CD4-positive, alpha-beta T cell treated with Interferon alpha-2 for 1 hour (primary cell): ENCODE measurements at places on chromosomes 3 and 15.

DNA sequence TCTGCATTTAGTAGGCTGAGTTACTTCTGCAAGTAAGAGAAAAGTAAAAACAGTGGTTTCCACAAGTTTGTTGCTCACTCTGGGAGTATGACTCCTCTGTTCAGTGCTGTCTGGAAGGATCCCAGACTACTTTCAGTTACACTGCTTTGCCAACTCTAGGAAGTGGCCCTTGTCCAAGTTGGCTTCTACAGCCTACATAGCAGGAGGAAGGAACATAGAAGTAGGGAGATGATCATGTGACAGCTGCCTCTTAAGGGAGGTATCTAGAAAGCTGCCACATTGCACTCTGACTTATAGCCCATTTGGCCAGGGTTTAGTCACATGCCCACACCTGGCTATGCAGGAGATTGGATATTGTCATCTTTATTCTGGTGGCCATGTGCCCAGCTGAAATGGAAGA, 298.1 kb downstream of the NSUN3 start:
- DNase-seq = no peak

DNA sequence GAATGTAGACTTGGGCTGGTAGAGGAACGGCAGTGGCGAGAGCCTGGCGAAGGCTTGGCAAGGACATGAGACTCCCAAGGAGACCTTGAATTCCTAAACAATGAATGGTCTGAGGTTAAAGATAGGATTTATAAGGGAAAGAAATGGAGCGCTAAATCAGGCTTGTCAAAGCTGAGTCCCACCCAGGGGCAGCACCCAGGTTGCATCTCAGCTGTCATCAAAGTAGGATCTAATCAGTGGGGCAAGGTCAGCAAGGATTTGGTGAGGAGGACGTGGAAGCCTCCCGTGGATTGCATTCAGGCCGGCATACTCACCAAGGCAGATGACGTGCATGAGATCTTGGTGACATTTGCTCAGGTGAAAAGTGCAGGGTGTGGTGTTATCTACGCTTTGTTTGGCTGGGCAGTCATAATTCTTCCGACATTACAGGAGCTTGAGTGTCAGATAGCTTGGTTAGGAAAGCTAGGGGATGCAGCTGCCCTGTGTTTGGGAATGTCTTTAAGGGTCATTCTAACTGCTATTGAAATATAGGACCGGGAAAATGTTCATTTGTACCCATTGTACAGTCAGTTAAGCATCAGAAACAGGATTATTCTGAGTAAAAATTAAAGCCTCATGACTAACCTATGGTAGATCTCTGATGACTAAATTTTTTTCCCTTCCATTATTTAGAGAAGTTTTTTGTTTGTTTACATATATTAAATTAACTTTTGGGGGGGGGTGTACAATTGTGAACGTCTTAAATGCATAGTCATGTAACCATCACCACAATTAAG, 99.4 kb upstream of the TSC22D2 start:
- no peak for DNase-seq

DNA sequence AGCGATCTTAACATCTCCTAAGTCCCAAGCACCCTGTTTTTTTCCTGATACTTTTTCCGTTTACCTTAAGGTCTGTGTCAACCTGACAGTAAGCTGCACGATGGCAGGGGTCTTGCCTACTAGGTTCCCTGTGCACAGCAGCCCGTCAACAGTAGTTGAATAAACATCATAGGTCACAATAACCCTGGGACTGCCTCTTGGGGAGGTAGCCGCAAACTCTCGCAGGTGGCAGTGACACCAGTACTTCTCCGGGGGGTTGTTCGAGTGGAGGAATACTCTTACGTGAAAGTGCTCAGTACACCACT, 365 bp upstream of the PDCD6IP start:
- DNase-seq = no peak

- no peak for DNase-seq
Observed at GRCh38 chr3:155618543-155618942, 126.3 kb downstream of the PLCH1 start.

DNA sequence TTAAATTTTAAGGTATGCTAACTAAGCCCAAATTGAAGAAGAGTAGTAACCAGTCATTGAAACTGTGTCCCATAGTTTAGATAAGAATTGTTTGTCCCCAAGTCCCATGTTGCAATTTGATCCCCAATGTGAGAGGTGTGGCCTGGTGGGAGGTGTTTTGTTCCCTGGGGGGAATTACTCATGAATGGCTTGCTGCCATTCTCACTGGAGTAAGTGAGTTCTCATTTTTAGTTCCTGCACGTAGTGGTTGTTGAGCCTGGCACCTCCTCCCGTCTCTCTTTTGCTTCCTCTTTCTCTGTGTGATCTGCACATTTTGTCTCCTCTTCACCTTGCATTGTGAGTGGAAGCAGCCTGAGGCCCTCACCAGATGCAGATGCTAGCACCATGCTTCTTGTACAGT, 1271.0 kb downstream of the NSUN3 start:
- no peak for DNase-seq

GRCh38 chr15:94119923-94120775, 111.2 kb upstream of the MCTP2 start:
- peak; percentile 72 for DNase-seq

DNA sequence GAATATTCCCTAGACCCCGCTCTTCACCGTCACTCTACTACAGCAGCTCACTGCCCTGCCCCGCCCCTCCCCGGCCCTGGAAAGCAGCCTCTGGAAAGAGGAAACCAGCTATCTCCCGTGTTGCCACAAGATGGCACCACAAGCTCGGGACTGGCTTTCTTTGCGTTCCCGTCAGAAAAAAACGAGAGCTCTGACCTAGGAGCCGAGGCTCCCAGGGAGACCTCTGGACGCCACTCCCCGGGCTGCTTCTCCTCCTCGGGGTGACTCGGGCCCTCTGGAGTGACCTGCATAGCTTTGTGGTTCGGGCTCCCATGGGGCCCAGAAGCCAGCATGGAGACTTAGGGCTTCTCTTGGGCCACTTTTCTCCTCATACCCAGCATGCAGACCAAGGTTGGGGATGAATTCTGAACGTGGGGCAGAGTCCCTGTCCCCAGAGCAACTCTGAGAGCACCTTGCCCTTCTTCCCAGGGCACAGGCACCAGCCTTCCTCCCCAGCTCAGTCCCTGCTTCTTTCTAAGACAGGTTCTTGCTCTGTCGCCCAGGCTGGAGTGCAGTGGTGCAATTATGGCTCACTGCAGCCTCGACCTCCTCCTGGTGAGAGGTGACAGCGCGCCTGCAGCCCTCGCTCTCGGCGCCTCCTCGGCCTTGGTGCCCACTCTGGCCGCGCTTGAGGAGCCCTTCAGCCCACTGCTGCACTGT, 19.0 kb downstream of the STOML1 start:
- DNase-seq = peak; percentile 78

GRCh38 chr3:188416041-188416440, 262.1 kb downstream of the LPP start:
- no peak for DNase-seq

DNA sequence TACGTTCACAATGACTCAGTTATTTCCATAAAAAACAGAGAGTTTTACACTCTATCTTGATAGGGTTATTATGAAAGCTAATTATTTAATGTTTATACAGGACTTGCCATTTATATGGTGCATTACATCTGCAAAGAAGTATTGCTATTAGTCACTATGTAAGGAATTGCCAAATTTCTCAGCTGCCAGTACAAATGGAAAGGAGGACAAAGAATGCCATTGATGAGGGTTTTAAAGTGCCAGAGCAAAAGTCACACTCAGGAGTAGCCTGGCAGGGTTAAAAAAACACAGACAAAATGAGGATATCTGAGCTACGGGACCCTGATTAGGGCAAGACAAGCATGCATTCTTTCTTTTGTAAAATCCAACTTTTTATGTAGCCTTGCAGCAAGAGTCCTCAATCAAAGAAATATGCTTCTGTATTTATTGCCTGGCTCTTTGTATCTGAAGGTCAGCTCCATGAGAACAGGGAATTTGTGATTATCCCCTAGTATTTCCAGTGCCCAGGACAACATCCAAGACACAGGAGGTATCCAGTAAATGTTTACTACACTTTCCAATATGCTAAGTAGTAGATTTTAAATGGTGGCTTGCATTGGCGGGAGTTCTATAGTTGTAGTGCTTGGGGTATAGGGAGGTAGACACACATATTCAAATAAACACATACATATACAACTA, 1013.6 kb downstream of the ROBO1 start:
- no peak for DNase-seq

DNA sequence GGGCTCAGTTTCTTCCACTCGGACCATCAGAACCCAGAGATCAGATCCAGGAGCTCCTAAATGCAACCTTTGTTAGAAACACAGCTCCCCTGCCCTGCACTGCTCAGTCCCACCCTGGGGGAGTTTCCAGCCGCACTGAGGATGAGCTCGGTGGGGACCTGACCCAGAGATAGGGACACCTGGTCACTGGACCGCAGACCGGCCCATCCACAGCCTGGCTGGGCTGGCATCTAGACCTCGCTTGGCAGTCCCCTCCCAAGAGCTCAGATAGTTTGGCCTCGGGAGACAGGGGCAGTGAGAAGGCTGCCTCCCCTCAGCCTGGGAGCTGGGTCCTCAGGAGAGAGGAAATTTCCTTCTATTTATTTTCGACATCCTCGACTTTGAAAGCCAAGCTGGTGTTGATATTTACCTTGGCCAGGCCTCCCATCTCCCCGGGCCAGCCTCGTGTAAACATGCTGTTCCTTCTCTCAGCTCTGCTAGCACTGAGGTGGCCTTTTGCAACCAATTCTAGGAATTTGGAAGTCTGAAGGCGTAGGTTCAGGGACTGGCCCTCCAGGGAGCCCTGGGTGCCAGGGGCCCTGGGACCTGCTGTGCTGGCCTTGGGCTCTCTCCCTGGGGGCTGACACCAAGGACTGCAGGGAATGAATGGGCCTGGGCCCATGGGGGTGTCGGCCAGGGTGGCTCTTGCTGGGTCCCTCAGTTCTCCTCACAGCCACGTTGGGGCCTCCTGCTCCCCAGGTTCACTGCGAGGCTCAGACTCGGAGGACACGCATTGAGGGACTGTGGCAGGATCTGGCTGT, 90.1 kb downstream of the VGLL4 start:
- DNase-seq = no peak

GRCh38 chr3:109137761-109138160, 1.2 kb downstream of the C3orf85 start:
- DNase-seq = no peak

DNA sequence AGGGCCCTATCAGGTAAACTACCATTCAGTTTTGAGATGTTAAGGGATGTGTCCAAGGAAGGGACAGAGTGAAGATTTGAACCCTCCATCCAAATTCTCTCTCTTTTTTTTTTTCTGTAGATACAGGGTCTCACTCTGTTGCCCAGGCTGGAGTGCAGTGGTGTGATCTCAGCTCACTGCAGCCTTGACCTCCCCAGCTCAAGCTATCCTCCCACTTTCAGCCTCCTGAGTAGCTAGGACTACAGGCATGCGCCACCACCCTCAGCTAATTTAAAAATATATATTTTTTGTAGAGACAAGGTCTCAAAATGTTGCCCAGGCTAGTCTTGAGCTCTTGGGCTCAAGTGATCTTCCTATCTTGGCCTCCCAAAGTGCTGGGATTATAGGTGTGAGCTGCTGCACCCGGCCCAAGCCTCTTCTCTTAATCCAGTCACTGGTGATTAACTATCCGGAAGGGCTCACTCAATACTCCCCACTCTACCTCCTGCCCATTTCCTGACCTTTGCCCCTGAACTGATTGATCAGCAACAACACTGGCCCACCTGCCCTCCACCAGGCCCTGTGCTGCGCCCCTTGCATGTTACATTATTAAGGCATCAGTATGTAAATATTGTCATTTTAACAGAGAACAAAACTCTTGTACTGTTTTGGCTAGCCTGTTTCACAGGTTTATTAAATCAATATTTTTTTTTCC, 164.7 kb downstream of the CTNNB1 start:
- DNase-seq = no peak

DNA sequence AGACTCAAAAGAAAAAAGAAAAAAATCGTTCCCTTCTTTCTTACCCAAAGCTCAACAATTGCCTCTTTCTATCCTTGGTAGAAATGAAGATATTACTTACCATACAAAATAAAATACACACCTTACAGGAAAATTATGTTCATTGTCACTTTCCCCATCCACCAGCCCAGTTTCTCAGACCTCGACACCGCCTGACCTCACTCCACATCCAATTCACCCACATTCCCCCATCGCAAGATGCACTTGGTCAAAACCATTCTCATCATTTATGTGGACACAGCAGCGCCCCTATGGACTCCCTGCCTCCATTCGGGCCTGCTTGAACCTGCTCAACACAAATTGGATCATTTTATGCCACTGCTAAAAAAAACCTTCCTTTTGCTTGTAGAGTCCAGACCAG, 7.0 kb downstream of the ANPEP start:
- DNase-seq = no peak

DNA sequence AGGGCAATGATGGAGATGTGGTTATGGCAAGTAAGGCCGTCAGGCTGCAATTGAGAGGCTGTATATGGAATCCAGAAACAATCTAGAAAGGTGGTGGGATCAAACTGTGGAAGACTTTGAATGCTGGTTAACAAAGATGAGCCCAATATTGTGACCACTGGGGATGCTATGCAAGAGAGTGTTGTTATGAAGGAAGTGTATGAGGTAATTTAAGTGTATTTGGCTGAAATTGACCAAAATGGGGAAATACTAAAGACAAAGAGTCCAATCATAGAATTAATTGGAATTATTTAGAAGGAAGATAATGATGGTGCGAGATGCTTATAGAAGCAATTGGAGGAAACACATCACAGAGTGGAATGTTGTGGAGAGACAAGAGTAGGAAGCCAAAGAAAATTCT, 24.5 kb downstream of the BTLA start:
- no peak for DNase-seq

DNA sequence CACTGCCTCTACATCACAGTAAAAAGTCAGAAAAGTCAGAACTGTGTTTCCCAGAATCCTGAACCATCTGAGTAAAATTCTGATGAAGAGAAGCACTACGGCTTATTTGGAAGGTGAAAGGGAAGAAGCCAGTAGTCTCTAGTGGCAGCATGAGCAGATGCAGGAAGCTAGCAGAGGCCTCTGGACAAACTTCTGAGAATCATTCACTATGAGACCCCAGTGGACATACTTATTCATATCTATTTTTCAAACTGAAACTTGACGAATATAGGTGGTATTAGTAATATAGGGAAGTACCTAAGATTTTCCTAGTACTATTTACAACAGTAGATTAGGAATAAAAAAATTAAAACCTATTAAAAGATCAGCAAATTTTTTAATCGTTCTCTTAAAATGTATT, 272.8 kb upstream of the TTC14 start:
- no peak for DNase-seq

DNA sequence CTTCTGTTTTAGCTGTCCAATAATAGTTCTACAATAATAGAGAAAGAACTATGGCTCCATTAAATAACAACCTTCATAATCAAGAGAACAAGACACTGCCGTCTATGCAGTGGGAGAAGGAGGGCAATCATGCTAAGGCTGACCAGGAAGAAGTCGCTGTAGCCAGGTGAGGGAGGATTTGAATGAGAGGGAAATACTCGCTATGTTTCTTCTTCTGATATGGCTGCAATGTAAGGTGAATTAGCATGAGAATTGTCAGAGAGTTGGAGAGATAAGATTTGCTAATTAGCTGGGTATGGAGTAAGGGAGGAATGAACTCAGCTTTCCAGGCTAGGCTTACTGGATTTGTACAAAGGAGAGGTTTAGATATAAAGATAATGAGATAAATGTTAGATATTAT, 555.4 kb upstream of the ZNF385D start:
- DNase-seq = no peak

- DNase-seq = no peak
Observed at GRCh38 chr3:61975199-61975598, 398.2 kb downstream of the FEZF2 start.

GRCh38 chr3:193716150-193716549, 123.1 kb downstream of the OPA1 start:
- no peak for DNase-seq

- DNase-seq = no peak
Observed at GRCh38 chr3:169699070-169699469, 35.6 kb upstream of the MECOM start.
